CD4-positive, alpha-beta T cell (primary cell): ENCODE measurements at places on chromosomes 2 and 18.
A peak's percentile ranks its signal among the peaks of the same experiment; 100 is the strongest.

GRCh38 chr2:43105586-43106558, 120.5 kb downstream of the ZFP36L2 start:
- DNase-seq: no peak

GRCh38 chr2:186771395-186771794, 77.5 kb downstream of the FAM171B start:
- DNase-seq: no peak

DNA sequence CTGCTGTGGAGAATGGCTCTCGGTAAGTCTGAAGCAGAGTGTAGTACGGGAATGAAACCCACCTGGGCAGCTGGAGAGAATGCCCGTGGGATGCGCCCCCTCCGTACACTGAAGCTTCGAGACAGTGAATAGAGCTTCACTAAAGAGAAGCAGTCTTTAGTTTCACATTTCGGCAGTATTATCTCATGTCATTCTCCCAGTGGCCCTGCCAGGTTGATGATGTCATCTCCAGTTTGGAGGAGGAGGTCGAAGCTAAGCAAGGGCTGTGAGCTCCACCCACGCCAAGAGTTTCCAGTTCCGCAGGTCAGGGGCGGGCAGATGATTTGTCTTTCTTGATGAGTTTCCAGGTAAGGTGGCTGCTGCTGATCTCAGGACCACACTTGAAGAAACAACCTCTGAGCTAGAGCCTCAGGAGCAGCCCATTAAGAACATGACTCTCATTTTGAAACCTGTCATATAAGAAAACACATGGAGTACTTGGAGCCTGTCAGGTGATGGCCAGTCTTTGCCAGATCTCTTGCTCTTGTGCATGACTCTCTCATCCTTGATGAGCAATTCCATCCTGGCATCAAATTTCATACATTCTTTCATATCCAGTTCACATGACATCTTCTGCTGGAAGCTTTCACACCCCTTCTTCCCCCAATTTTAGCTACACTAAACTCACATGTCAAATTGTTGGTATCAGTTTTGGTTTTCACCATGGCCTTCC, 475.0 kb downstream of the RNF144A start:
- no peak for DNase-seq

DNA sequence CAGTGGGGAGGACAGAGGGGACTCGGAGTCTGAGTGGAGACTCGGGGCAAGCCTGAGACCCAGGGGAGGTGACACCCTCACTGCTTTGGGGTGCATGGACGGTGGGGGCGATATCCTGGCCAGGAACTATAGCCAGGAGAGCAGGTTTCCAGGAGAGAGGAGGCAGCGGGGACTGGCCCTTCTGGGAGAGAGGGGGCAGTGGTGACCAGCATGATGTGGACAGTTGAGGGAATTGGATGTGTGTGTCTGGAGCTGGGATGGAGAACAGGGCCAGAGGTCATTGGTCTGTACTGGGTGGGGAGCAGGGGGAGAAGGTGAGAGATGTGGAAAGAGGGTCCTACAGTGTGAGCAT, 63.6 kb downstream of the ACKR3 start:
- DNase-seq: no peak

- no peak for DNase-seq
Observed at GRCh38 chr2:88127888-88128653, at the start of gene FABP1. TSS of gene FABP1 (minus strand) at chr2:88128062. CDS start at chr2:88128017, 45 bp downstream.

- DNase-seq: no peak
Observed at GRCh38 chr2:152086231-152086630, 12.6 kb downstream of the CACNB4 start.

- DNase-seq: no peak
Observed at GRCh38 chr2:238408615-238409340, 17.9 kb upstream of the ASB1 start.

DNA sequence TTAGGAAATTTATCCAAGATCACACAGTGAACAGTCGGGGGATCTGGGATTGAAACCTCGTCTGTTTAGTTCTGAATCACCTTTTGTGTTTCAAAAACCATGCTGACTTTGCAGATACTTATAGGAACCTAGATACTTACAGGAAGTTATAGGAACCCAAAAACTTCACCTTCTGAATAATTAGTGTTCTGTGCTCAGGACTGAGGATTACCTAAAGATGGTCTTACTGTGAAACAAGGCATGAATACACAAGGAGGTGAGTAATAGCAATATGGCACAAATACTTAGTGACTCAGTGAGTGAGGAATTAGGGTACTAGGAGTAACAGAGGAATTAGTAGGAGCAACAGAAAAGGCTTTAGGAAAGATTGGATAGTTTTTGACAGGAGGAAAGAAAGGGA, 145.5 kb downstream of the LRATD1 start:
- no peak for DNase-seq

DNA sequence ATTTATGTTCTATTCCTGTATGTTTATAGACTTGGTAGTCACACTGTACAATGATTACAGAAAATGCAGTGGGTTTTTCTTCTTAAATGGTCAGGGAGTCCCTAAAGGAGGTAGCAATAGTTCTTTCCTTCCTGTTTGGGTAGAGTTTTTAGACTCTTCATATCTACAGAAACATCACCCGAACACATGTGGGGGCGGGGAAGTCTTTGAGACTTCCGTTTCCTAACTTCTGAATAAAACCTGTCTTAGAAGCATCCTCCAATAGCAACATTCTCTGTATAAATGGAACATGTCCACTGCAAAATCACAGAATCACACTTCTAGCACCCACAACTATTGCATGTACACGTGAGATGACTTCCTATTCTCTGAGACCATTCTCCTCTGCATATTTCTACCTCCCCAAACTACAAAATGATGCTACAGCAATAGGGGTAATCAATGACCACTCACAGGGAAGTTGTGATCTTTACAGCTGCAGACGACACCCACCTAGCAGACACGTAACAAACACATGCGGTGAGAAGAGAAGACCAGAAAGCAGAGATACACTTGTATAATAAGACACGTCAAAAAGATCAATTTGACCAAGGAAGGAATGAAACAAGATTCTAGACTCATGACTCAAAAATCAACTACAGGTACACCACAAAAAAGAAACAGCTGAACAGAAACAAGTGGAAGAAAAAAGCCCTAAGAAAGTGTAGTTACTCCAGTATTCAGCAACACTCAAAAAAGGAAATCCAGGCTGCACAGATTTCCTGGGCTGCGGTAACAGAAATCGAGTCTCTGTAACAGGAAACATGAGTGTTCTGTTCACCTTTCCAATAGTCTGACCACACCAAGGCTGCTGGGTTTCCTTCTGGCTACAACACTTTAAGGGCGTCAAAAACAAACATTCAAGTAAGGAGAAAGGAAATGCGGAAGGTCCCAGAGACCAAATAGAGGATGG, 120.4 kb downstream of the ZNF516 start:
- peak; percentile 10 for DNase-seq

- DNase-seq: no peak
Observed at GRCh38 chr2:190578158-190579057, 43.9 kb upstream of the NEMP2 start.

DNA sequence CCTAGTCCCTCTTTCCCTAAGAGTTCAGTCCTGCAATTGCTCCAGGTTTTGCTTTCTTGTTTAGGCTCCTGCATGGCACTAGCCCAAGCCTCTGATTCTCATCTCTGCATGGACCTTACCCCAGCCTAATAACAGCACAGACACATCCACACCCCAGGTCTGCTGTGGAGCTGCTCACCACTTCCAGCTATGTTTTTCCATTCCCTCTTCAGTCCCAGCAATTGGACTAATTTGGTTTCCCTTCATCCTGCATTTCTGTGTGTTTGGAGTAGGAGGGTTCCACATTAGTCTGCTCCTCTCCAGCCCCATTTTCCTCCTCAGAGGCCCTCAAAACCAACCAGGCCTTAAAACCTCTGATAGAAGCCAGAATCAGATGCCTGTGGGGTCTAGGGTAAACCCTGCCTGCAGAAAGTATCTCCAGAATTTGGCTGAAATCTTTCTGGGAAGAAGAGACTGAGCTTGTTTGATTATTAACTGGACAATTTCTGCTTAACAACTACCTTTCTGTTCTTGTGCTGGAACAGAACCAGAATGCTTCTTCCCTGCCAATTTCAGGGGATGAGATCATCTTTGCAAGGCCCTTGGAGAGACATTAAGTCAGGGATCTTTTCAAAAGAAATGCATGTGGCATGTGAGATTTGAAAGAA, 95.9 kb downstream of the GFPT1 start:
- DNase-seq: no peak

- DNase-seq: no peak
Observed at GRCh38 chr2:74593826-74594772, 39.6 kb downstream of the DOK1 start.

GRCh38 chr2:39289609-39290008, 45.8 kb upstream of the CDKL4 start:
- no peak for DNase-seq

DNA sequence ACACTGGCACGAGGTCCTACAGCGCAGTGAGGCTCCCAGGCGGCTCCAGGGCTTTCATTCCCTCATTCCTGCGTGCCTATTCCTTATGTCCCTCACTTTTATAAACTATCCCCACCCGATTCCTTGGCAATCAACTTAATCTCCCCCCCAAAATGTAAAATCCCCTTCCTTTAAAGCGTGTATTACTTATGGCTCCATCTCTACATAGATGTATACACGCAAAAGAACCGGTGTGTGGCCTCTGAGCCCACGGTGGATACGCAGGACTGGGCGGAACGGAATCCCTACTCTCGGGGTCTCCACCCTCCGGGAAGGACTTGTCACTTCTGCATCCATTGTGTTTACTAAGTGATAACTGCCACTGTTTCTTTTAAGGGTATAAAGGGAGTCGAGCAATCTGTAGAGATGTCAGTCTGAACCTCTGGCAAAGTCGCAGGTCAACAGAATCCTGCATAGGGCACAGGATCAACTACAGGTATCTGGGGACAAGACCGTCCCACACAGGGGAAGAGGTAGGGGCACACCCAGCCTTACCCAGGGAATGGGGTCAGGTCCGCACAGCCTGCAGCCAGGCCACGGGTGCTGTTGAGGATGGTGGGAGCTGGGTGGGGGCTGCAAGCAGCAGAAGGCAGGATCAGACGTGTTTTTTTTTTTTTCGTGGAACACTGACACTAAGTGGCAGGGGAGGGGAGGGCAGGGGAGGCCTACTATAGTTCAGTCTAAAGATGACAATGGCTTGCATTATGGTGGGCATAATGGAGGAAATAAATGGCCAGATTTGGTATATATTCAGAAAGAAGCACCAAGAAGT, 42.1 kb downstream of the HDLBP start:
- no peak for DNase-seq

DNA sequence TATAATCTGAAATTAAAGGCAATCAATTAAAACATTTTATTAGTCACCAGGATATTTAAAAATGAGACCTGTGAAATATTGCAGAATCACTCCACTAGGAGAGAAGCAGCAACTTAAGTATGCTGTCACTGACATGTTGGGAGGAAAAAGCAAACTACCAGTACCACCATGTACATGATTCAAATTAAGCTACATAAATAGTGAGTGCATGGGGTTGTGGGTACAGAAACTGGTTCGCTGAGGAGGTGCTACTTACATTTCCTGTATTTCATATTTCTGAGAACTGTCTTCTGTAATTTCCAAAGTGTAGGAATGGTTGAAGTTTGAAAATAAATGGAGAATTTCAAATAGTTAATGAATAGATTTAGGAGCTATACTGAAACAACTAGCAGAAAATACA, 7.9 kb upstream of the NR4A2 start:
- no peak for DNase-seq
